ENCODE measurements at places on chromosomes 11 and 22. TPM values are rescaled to one million over a fixed set of nuclear protein-coding genes. Genes with fewer than 3 reads are reported as not detected.
A peak's percentile ranks its signal among the peaks of the same experiment; 100 is the strongest.

DNA sequence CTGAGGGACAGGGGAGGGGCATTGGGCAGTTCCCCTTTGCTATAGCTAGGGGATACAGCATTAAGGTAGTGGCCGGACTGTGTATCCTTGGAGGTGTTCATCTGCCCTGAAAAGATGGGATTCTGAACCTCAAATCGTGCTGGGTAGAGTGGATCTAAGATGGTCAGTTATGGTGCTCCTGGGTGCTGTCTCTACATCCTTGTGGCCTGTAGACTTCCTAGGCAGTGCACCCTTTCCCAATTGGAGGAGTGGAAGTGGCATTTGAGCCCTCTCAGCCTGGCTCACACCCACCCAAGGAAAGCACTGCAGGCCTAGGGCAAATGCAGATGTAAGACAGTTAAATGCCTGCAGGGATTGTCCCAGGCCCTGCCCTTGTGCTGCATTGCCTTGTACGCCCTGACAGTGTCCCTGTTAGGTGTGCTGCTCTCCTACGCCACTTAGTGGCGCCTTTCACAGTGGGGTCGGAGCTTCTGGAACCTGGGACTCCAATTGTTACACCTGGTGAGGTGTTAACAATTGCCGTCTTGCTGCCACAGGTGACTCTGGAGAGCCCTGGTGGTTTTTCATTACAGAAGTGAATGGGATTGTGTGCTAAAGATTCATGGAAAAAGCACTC is 35.0 kb downstream of the PPFIBP2 start:
- no peaks in the 10 kb centered on the region for H3K36me3 ChIP-seq
- no peak overlapping the region for H3K27ac ChIP-seq
- no peaks in the 10 kb centered on the region for H3K4me1 ChIP-seq
- H3K27me3 ChIP-seq, result no peaks in the 10 kb centered on the region

GRCh38 chr11:22479208-22479607 is 141.0 kb downstream of the SLC17A6 start:
- no peaks in the 10 kb centered on the region for H3K4me1 ChIP-seq
- no peak overlapping the region for H3K27ac ChIP-seq
- H3K4me3 ChIP-seq, result no peak overlapping the region
- DNase-seq, result no peak
- no peaks in the 10 kb centered on the region for H3K27me3 ChIP-seq
- no peaks in the 10 kb centered on the region for H3K36me3 ChIP-seq

- no peaks in the 10 kb centered on the region for H3K27me3 ChIP-seq
- H3K27ac ChIP-seq, result peak overlapping the region; percentile 34
- no peak for DNase-seq
- no peak overlapping the region for H3K4me3 ChIP-seq
- peaks cover 2% of the 10 kb centered on the region for H3K36me3 ChIP-seq
Observed at GRCh38 chr22:38318792-38319773, 1.9 kb upstream of the CSNK1E start.

GRCh38 chr11:96373826-96374225 is 15.9 kb downstream of the CCDC82 start:
- H3K4me3 ChIP-seq, result no peak overlapping the region
- H3K4me1 ChIP-seq, result peaks cover 11% of the 10 kb centered on the region
- no peaks in the 10 kb centered on the region for H3K27me3 ChIP-seq
- peaks cover 44% of the 10 kb centered on the region for H3K36me3 ChIP-seq

- H3K4me3 ChIP-seq, result no peak overlapping the region
- DNase-seq, result no peak
- peaks cover 1% of the 10 kb centered on the region for H3K36me3 ChIP-seq
- H3K4me1 ChIP-seq, result peaks cover 80% of the 10 kb centered on the region
Observed at GRCh38 chr22:44666207-44666585, 35.8 kb upstream of the PRR5 start.

- no peak overlapping the region for H3K4me3 ChIP-seq
- H3K27ac ChIP-seq, result no peak overlapping the region
- peaks cover 44% of the 10 kb centered on the region for H3K27me3 ChIP-seq
- peaks cover 31% of the 10 kb centered on the region for H3K4me1 ChIP-seq
- H3K36me3 ChIP-seq, result no peaks in the 10 kb centered on the region
Observed at GRCh38 chr22:43381693-43382092, 30.1 kb upstream of the MPPED1 start.

DNA sequence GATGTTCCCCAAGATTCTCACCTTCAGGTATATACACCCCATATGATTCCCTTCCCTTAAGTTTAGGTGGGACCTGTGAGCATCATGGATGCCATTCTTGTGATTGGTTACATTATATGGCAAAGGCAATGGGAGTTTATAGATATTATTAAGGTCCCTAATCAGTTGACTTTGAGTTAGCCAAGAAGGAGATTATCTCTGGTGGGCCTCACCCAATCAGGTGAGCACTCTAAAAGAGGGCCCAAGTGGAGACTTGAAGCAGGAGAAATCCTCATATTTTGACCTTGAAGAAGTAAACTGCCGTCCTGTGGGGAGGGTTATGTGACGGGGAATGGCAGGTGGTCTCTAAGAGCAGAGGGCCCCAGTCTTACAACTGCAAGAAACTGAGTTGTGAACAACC is 94.2 kb downstream of the HSD17B12 start:
- no peak for DNase-seq
- H3K4me1 ChIP-seq, result no peaks in the 10 kb centered on the region
- H3K4me3 ChIP-seq, result no peak overlapping the region
- peaks cover 24% of the 10 kb centered on the region for H3K36me3 ChIP-seq
- no peak overlapping the region for H3K27ac ChIP-seq
- no peaks in the 10 kb centered on the region for H3K27me3 ChIP-seq

DNA sequence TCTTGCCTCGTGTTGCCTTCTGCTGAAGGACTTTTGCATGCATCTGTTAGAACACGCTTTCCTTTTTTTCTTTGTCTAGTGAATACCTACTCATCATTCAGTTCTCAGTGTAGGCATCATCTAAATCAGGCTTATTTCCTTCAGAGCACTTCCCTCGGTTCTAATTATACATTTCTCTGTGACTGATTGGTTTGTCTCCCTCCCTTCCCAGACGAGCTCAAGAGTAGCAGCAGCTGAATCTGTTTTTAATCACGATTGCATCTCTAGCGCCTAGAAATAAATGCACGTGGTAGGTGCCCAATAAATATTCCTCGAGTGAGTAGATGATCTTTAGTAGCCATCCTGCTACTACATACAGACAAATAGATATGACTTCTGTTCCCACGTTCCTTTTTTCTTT is 6.3 kb downstream of the CEP164 start:
- DNase-seq, result no peak
- no peaks in the 10 kb centered on the region for H3K4me1 ChIP-seq
- no peak overlapping the region for H3K4me3 ChIP-seq
- H3K27me3 ChIP-seq, result no peaks in the 10 kb centered on the region

DNA sequence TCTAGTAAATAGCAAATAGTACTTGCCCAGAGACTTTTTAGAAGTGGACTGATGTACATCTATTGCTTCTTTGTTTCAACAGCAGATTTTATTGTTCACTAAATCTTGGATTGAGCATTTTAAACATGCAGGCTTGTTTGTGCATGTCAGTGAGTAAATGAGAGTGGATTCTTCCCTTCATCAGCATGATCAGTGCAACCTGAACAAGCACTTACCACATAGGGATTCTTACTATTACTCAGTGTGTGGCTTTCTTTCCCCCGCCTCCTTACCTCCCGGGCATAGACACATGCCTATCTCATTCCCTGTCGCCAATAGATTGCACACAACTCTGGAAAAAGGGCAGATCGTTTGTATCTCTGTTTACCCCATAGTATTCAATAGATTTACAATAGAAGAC is 197.5 kb downstream of the C11orf87 start:
- no peaks in the 10 kb centered on the region for H3K4me1 ChIP-seq
- H3K4me3 ChIP-seq, result no peak overlapping the region

GRCh38 chr11:78312712-78313111 is 104.9 kb downstream of the GAB2 start:
- H3K36me3 ChIP-seq, result no peaks in the 10 kb centered on the region
- peaks cover 3% of the 10 kb centered on the region for H3K27me3 ChIP-seq
- no peak for DNase-seq
- no peak overlapping the region for H3K27ac ChIP-seq
- peaks cover 28% of the 10 kb centered on the region for H3K4me1 ChIP-seq

GRCh38 chr22:36778020-36778419 is 2.1 kb upstream of the IFT27 start:
- no peak for DNase-seq
- H3K27me3 ChIP-seq, result no peaks in the 10 kb centered on the region
- peaks cover 44% of the 10 kb centered on the region for H3K4me1 ChIP-seq
- H3K36me3 ChIP-seq, result no peaks in the 10 kb centered on the region
- H3K27ac ChIP-seq, result no peak overlapping the region
- H3K4me3 ChIP-seq, result no peak overlapping the region

DNA sequence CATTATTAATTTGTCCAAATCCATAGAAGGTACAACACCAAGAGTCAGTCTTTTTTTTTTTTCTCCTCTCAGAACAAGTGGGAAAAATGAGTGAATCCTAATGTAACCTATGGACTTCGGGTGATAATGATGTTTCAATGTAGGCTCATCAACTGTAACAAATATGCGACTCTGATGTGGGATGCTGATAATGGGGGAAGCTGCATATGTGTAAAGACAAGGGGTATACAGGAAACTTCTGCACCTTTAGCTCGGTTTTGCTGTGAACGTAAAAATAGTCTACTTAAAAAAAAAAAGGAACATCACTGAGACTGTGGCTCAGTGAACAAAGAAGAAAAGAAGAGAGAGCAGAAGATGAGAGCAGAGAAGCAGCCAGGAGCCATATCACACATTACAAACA is 78.3 kb upstream of the ARHGAP32 start:
- no peaks in the 10 kb centered on the region for H3K36me3 ChIP-seq
- H3K4me3 ChIP-seq, result no peak overlapping the region
- H3K27ac ChIP-seq, result no peak overlapping the region
- DNase-seq, result no peak
- H3K27me3 ChIP-seq, result no peaks in the 10 kb centered on the region
- no peaks in the 10 kb centered on the region for H3K4me1 ChIP-seq

GRCh38 chr22:37119872-37120271 is 10.4 kb upstream of the TMPRSS6 start:
- no peak overlapping the region for H3K4me3 ChIP-seq
- no peaks in the 10 kb centered on the region for H3K27me3 ChIP-seq
- H3K27ac ChIP-seq, result peak overlapping the region; percentile 87

- DNase-seq, result no peak
- peaks cover 12% of the 10 kb centered on the region for H3K27me3 ChIP-seq
- no peak overlapping the region for H3K27ac ChIP-seq
- no peak overlapping the region for H3K4me3 ChIP-seq
- peaks cover 39% of the 10 kb centered on the region for H3K4me1 ChIP-seq
Observed at GRCh38 chr22:32721328-32722180, 80.0 kb upstream of the TIMP3 start.

DNA sequence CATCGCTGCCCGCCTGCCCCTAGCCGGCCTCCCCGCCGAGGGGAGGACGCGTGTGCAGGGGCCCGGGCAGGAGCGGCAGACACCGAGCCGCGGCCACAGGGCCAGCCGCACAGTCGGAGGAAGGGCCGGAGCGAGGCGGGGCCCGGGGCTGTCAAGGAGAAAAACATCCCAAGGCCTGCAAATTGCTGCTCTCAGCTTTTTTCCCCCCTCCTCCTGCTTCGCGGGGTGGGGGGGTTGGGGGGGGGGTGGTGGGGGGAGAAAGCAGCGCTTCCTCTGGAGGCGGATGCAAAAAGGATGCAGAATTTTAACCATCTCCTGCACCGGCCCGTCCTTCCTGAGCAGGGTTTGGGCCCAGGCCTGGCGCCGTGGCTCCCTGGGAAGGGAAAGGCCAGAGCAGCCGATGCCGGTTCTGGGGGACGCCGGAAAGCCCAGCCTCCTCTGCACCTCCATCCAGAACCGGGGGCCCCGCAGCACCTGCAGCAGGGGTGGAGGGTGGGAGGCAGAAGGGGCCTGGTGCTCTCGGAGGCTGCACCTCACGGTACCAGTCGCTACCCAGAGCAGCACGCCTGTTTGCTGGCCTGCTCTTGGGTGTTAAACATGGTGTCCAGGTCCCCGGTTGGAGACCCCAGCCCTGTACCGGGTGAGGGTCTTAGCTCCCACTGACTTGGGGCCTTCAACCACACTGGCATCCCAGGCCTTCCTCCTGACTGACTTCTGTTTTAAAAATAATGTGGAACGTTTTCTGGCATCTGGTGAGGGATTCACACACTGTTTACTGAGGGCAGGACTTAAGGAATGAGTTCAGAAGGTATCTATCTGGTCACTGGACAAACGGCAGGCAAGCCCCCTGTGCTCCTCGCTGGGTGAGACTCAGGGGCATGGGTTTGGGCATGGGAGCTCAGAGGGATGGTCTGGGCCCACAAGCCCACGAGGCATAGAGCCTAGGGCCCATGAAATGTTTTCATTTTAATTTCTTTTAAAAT is 77.4 kb upstream of the WNT7B start:
- H3K27ac ChIP-seq, result peak overlapping the region; percentile 86
- H3K36me3 ChIP-seq, result peaks cover 2% of the 10 kb centered on the region
- H3K4me3 ChIP-seq, result peak overlapping the region; percentile 76
- H3K27me3 ChIP-seq, result no peaks in the 10 kb centered on the region
- H3K4me1 ChIP-seq, result peaks cover 54% of the 10 kb centered on the region

GRCh38 chr22:22246706-22247105 is 2.1 kb downstream of the VPREB1 start:
- H3K27me3 ChIP-seq, result peaks cover 2% of the 10 kb centered on the region
- no peaks in the 10 kb centered on the region for H3K36me3 ChIP-seq
- no peak overlapping the region for H3K4me3 ChIP-seq
- no peak for DNase-seq
- peaks cover 32% of the 10 kb centered on the region for H3K4me1 ChIP-seq

DNA sequence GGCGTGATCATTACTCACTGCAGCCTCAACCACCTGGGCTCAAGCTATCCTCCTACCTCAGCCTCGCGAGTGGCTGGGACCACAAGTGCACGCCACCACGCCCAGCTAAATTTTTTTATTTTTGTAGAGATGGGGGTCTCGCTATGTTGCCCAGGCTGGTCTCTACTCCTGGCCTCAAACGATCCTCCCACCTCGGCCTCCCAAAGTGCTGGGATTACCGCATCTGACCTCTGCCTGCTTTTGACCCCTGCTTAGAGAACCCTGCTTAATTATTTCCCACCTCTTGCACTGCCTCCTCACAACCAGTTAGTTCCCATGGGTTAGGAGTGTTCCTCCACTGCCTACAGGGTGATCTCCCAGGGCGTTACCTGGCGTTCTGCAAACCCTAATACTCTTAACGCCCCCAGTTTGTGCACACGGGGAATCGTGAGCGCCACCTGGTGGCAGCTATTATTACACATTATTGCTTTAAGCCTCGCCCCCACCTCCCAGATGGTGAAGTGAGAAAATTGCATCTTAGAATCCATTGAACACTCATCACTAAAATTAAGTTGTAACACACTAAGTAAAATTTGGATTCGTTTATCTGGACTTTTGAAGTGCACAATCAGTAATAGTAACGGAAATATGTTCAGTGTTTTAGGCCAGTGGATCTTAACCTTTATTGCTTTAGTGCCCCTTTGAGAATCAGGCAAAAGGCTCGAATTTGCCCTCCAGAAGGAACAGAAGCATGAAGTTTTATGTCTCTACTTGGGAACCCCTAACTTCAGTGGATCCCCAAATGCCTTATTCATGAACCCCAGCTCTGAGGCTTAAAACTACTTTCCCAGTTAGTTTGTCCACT is 61.4 kb upstream of the ASPHD2 start:
- H3K36me3 ChIP-seq, result no peaks in the 10 kb centered on the region
- no peak overlapping the region for H3K27ac ChIP-seq
- H3K4me1 ChIP-seq, result no peaks in the 10 kb centered on the region
- H3K27me3 ChIP-seq, result peaks cover 14% of the 10 kb centered on the region
- no peak overlapping the region for H3K4me3 ChIP-seq

NELL1 gene
- total RNA-seq, result not detected
